Neural crest cell (in vitro differentiated cells): ENCODE measurements at places on chromosomes 11 and 22.
A peak's percentile ranks its signal among the peaks of the same experiment; 100 is the strongest.

GRCh38 chr11:120880498-120881175 is 143.3 kb upstream of the TBCEL start:
- no peak for DNase-seq

GRCh38 chr22:24153353-24153752 is 27.9 kb upstream of the SUSD2 start:
- no peak for DNase-seq

GRCh38 chr11:57213342-57214097 is 23.5 kb downstream of the APLNR start:
- peak; percentile 67 for DNase-seq

- peak; percentile 68 for DNase-seq
These were observed 2.5 kb upstream of the RCOR2 start for GRCh38 chr11:63919267-63920125.

- no peak for DNase-seq
These were observed 1088.2 kb downstream of the BRD1 start for GRCh38 chr22:48739348-48740085.

- DNase-seq: no peak
These were observed 620 bp upstream of the TUBGCP6 start for GRCh38 chr22:50245214-50246072.

DNA sequence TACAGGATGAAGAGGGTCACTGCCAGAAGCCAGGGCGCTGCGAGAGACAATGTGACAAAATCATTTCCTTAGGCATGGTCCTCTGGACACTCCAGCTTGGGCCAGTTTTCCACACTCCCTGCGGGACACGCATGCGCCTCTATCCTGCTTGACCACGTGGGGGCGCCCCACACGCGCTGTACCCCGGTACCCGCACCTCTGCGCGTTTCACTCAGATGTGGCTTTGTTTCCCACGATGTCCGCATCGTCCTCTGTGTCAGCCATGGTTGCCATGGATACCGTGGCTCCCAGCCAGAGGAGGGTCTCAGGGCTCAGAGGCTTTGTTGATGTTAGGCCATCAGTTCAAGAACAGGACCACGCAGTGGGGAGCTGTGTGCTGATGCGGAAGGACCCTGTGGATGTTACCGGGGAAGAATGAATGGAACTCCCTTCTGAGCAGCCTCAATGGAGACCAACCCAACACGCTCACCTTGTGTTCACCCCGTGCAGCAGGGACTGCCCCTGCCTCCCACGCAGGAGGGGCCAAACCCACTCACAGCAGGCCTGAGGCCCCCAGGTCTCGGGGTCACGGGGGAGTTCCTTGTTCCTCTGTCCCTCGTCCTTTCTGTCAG is 101.1 kb upstream of the SLC22A12 start:
- peak; percentile 76 for DNase-seq

GRCh38 chr22:46577368-46578249 is 40.2 kb upstream of the CELSR1 start:
- no peak for DNase-seq
